ENCODE measurements at places on chromosomes 16 and 17.

- no peak for DNase-seq
Observed at GRCh38 chr17:58710948-58711552, 18.6 kb downstream of the RAD51C start.

GRCh38 chr17:79946352-79947231, 89.1 kb downstream of the TBC1D16 start:
- DNase-seq: no peak

- DNase-seq: no peak
Observed at GRCh38 chr17:55430541-55431288, 9.1 kb upstream of the MMD start.

DNA sequence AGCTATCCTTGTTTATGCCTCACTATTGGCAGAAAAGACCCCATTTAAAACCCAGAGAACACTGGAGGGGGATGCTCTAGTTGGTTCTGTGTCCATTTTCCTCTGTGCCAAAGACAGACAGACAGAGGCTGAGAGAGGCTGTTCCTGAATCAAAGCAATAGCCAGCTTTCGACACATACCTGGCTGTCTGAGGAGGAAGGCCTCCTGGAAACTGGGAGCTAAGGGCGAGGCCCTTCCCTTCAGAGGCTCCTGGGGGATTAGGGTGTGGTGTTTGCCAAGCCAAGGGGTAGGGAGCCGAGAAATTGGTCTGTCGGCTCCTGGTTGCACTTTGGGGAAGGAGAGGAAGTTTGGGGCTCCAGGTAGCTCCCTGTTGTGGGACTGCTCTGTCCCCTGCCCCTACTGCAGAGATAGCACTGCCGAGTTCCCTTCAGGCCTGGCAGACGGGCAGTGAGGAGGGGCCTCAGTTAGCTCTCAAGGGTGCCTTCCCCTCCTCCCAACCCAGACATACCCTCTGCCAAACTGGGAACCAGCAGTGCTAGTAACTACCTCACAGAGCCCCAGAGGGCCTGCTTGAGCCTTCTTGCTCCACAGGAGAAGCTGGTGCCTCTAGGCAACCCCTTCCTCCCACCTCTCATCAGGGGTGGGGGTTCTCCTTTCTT, 56.1 kb downstream of the IGF2BP1 start:
- no peak for DNase-seq

DNA sequence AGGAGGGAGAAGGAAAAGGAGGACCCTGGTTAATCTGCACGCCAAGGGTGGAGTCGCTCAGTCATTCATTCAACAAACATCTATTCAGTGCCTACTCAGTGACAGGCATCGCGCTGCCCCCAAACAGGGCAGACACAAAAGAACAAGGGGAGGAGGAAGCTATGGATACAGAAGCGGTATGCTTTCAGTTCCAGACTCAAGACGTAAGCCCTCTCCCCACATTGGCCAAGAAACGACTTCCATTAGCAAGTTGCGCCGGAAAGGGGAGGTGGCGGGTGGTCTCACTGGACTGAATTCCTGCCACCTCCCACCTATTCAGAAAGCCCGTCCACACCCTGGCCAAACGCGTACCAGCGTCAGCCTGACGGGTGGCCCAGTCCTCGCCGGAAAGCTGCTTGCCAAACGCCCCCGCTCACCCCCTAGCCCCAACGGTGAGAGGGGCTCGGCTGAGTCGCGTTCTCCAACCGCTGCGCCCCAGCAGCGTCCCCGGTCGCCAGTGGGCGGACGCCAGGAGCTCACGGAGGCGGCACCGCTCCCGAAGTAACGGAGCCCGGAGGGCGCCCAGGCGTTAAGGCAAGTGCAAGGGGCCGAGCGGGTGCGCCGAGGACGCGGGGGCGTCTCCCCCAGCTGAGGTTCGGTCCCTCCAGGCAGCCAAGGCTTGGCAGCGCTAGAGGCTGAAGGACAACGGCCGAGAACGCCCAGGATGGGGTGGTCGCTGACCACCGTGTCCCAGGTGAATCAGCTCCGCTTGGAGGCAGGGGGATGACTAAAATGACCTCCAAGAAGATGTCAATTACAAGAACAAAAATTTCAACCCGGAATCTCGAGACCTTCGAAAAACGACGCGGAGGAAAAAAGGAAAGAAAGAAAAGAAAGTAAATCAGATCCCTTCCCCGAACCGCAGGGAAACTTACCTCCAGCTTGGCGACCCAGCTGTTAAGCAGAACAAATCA, 470.7 kb downstream of the SOX9 start:
- DNase-seq: no peak

Measured in right atrium auricular region (tissue), 2 donors.